ENCODE measurements at places on chromosomes 16 and 17.

DNA sequence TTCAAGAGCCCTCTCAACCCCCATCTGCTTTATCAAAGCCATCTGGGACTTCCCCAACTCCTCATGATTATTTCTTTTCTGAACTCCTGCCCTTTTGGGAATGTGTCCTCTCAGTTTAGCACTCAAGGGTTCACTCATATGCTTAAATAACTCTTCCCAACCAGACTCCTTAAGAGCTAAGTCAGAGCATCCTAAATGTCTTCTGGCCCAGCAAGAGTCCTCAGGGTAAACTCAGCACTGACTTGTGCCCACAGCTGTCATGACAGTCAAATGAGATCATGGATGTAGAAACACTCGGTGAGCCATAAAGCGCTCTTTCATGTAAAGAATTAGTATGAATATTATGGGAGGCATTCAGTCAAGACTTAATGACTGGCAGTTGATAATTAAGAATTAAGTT lies 85.9 kb downstream of the TEX14 start:
- DNase-seq = no peak

DNA sequence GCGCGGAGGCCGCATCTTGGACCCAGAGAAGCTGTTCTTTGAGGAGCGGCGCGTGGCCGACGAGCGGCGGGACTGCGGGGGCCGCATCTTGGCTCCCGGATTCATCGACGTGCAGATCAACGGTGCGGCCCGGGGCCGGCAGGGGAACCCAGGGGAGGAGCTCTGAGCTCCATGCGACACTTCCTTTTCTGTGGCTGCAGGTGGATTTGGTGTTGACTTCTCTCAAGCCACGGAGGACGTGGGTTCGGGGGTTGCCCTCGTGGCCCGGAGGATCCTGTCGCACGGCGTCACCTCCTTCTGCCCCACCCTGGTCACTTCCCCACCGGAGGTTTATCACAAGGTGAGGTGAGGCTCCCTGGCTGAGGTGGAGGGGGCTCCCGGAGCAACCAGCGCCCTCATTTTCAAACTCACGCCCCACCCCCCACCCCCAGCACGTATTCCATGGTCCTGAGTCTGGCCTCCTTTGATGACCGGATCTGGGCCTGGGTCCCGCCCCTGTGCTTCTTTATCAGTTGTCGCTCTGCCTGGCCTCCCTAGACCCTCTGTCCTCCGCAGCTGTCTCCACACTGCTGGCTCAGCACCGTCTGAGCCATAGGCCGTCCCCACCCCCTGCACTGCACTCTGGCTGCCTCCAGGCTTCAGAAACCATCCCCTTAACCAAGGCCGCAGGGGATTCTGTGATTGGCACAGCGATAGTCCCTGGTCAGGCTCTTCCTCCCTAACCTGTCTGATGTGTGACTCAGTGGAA lies 787 bp downstream of the AMDHD2 start:
- DNase-seq = peak; percentile 47

- peak; percentile 38 for DNase-seq
Measured at GRCh38 chr17:35731239-35731916, at the start of gene RASL10B. TSS of gene RASL10B (plus strand) at chr17:35731639. CDS start at chr17:35735185, 3,546 bp downstream.

- no peak for DNase-seq
Measured at GRCh38 chr17:79098282-79098867, 23.8 kb downstream of the ENGASE start.

DNA sequence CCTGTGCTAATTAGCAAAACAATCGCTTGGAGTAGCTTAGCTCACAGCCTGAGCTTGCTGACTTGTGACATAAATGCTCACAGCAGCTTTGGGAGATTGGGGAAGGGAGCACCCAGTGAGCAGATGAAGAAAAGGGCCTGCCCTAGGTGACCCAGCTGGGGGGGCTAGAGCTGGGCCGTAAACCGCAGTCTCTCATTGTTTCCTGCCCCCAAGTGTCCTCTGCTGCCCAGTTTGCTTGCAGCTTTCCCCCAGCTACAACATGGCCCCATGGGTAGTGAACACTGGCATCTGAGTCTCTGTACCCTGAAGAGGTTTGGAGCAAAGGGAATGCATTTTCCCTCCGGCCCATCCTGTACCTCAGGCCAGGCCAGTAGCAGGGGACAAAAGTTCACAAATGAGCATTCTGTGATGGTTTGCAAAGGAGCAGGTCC lies 349.4 kb downstream of the SLC39A11 start:
- DNase-seq = no peak

GRCh38 chr17:76732734-76733617 lies 4.2 kb downstream of the SRSF2 start:
- no peak for DNase-seq

- peak; percentile 86 for DNase-seq
Measured at GRCh38 chr16:77877712-77878347, 89.5 kb downstream of the VAT1L start.

- DNase-seq = peak; percentile 70
Measured at GRCh38 chr16:87636050-87636684, 33.9 kb downstream of the JPH3 start.

GRCh38 chr17:21213638-21214014 lies 335 bp downstream of the TMEM11 start:
- peak; percentile 10 for DNase-seq

GRCh38 chr17:41775394-41776226 lies 10.9 kb downstream of the JUP start:
- DNase-seq = no peak

GRCh38 chr17:65609286-65609685 lies 47.8 kb upstream of the AXIN2 start:
- no peak for DNase-seq

- DNase-seq = peak; percentile 35
Measured at GRCh38 chr17:77320044-77320440, 179.3 kb downstream of the SEC14L1 start.

DNA sequence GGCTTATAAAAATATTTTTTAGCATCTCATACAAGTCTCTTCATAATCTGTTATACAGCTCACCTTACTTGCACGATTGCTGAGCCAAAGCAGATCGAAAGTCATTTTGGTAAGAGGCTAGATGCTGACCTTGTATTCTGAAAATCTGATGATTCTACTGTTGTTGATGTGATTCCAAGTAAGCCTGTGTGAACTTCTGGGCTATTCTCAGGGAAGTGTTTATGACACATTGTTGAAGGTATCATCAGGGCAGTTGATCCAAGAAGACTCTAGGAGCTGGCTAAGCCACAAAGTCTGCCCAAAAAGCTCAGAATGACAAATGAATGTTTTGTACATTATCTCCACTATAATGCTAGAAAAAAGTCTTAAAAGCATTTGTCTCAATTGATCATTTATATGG lies 16.0 kb downstream of the OMG start:
- no peak for DNase-seq

GRCh38 chr17:8552577-8553320 lies 77.8 kb downstream of the MYH10 start:
- DNase-seq = peak; percentile 60

DNA sequence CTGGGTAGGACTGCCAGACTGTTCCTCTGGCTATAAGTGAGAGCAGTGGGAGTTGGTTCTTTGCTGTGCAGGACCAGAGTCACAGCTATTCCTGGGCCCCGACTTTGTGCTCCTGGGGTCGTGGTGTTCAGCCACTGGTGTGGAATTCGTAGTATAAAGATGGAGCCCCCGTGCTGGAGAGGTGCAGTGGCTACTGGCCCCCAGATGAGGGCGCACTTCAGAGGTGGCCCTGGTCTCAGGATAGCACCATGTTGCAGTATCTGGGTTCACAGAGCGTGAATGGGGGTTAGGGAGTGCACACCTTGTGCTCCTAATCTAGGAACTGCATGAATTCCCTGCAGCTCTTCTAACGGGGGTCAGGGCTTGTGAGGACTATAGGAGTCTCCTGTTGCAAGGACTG lies 21.1 kb downstream of the TANC2 start:
- no peak for DNase-seq

DNA sequence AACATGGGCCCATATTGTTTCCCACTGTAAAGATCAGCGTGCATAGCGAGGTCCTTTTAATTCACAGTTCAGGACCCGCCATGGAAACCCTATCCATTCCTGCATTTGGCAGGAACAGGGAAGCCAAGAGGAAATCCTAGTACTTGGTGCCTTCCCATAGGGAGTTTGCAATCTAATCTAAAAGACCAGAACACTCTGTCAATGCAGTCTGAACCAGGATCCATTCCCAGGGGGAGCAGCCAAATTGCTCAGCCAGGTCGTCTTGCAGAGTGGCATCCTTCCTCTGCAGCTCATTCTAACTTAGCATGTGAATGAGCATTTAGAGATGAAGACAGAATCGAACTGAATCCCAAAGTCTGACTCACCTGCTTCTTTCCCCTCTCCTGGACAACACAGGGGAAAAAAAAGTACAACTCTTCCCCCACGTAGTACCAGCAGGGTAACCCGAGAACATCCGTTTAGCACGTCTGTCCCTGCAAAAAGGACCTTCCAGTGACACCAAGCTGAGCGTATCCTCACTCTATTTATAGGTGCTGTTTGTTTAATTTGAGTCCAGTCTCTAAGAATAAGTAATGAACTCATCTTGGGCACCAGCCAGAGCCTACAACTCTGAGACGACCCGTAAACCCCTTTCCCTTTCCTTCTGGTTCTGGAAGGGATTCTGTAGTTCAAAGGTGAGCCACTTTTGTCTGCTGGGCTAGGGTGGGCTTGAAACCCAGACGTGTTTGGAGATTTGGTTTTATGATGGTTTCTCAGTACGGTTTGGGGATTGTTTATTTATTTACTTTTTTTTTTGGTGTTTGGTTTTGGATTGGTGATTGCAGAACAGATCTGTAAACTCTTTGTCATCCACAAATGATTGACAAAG lies 74.5 kb downstream of the ERCC4 start:
- DNase-seq = peak; percentile 36

DNA sequence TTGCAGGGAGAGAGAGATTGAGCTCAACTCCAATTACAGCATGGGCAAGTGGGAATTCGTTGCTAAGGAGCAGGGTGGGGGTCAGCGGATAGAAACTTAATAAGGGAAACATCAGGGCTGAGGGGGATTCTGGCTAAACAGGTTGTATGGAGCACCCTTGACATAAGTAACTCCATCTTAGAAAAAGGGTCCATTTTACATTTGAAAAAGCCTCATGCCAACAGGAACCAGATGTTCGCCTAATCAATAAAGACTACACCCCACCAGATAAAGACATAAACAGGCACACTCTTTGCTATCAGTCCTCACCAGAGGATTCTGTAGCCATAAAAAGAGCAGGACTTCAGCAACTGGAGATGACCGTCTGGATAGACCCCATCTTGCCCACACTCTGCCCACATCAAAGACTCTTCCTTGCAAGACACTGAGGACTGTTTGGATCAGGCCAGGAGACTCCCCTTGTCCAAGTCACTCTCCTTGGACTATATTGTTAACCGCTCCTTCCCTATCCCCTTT lies 1.6 kb upstream of the LRRC75A start:
- no peak for DNase-seq

DNA sequence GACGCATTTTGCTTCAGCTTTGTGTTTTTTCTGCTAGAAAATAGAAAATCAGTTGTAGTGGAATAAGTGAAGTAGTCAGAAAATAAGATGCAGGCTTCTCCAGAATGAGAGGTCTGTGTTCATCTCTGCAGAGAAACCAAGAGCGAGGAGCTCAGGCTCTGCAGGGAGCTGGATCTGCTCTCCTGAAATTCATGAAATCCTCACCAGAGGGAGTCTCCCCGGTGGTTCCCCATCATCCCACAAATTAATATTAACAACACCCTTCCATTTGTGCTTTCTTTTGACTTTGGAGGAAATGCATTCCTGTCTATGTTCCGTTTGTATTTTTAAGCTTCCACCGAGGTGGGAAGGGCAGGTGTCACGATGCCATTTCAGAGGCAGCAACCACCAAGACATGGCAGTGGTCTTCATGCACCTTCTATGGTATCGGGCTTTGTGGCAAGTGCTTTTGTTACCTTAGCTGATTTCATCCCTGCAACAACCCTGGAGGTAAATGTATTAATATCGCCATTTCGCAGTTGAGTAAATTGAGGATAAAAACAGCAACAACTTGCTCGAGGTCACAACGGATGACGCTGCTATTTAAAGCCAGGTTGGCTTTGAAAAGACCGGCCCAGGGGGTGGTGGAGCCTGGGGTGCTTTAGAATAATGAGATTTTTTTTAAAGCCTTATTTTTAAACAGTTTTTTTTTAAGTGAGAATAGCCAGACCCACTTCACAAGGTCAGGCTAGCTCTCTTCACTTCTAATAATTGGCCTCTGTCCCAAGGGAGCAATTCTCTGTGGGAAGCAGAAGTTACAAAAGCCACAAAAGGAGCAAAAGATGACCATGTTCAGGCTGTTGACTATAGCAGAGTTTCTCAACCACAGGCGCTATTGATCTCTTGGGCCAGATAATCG lies 367.6 kb upstream of the ERCC4 start:
- DNase-seq = no peak

GRCh38 chr17:65436871-65437270 lies 124.6 kb downstream of the AXIN2 start:
- no peak for DNase-seq

DNA sequence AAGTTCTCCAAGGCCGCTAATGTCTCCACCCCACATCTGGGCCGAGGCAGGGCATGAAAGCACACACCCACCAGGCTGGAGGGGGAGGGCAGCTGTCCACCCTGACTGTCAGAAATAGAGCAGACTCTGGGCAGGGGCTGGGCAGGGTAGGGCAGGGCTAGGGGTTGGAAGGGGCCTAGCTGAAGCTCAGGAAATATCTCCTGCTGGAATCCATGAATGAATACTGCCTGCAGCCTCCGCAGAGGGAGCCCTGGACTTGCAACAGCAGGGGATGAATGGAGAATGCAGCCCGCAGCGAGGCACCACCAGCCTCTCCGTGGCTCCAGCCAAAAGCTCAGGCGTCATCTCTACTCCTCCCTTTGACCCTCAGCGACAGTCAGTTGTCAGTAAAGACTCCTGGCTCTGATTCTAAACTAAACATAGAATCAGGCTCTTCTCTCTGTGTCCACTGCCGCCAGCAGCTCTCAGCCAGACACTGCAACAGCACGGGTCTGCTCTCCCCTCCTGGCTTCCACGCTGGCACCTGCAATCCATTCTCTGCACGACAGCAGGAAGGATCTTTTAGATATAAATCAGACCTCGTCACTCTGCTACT lies 23.9 kb upstream of the NGFR start:
- no peak for DNase-seq

DNA sequence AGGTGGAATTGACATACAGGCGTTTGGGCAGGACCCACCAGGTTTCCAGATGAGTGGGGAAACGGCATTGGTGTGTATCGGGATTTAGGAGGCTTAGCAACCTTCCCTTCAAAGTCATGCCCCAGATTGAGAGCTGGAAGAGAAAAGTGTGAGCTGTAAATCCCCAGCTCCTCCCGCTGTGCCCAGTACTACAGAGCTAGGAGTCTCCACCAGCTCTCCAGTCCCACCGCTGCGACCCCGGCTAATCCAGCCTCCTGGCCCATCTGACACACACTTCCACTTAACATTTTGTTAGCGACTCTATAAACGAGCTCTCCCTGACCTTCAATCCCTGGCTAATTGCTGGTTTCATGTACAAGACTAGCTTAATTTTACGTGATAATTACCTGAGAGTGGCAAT lies 29.9 kb upstream of the LHX1 start:
- no peak for DNase-seq

- peak; percentile 14 for DNase-seq
Measured at GRCh38 chr17:65523411-65523810, 38.0 kb downstream of the AXIN2 start.

- peak; percentile 40 for DNase-seq
Measured at GRCh38 chr16:87628940-87629339, 26.6 kb downstream of the JPH3 start.

GRCh38 chr17:43846963-43847371 lies at the start of gene CD300LG:
TSS of gene CD300LG (plus strand) at chr17:43847176. CDS start at chr17:43847217, 41 bp downstream.
- DNase-seq = no peak
